ENCODE measurements at places on chromosomes 13 and 19.

DNA sequence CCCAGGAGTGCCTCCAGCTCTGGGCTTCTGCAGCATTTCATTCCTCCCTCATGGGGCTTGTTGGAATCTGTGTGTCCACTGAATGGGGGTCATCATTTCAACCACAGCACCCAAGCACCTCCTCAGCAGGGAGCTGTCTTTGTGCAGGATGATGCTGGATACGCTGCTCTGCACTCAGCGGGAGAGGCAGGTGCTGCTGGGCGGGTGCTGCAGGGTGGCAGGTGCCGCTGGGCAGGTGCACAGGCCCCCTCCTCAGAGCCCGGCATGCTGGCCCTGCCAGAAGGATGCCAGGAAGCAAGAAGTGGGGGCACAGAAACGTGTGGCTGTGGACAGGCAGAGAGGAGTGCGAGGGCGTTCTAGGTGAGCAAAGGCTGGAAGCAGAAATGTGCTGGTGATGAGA lies 121.8 kb upstream of the VSTM2B start:
- no peak for DNase-seq

DNA sequence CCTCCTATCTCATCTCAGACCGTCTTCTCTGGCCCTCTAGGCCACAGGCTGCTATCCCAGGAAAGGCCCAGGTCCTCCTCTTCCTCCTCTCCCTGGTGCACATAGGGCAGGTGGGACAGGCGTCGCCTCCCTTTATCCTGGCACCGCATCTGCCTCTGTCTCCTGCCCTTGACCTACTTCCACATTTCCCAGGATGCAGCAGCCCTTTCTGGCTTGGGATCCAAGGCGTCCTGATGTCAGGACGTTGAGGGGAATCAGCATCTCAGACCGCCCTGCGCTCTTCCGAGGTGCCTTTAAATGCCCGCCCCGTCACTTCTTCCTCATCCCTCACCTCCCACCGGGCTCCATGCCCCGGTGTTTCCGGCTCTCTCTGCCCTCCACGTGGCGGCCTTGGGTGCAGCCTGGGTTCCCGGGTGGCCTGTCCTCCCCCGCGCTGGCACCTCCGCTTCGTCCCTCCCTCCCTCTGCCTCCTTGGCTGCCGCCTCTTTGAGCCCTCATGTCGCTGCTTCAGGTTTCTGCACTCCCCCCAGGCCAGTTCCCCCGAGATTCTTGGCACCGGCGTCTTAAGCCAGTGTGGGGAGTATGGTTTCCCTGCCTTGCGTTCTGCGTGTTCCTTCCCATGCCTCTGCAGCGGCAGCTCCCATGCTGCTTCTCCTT lies 66.3 kb downstream of the KDM4B start:
- no peak for DNase-seq

- no peak for DNase-seq
Measured at GRCh38 chr19:16394681-16395375, 70.2 kb downstream of the KLF2 start.

- no peak for DNase-seq
Measured at GRCh38 chr13:74444161-74444571, 310.0 kb upstream of the KLF12 start.

GRCh38 chr19:5141129-5141849 lies 172.4 kb downstream of the KDM4B start:
- no peak for DNase-seq

GRCh38 chr19:50158577-50158976 lies 4.5 kb downstream of the IZUMO2 start:
- DNase-seq, result no peak

- DNase-seq, result no peak
Measured at GRCh38 chr19:15991602-15992001, 42.8 kb downstream of the OR10H4 start.

DNA sequence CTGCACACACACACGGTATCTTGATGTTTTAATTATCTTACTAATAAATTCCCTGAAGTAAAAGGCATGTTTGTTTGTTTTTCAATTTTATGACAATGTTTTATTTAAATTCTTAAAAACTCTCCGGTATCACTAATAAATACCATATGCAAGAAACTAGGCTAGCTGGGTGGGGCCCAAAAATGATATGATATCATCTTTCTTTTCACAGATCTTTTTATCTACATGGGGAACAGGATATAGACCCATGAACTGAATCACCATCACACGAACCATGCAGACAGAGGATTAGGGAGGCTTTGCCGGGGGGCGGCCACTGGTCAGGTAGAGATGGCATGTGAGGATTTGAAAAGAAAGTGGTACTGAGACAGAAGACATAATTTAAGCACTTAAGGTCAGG lies 266.4 kb downstream of the ENOX1 start:
- DNase-seq, result no peak

DNA sequence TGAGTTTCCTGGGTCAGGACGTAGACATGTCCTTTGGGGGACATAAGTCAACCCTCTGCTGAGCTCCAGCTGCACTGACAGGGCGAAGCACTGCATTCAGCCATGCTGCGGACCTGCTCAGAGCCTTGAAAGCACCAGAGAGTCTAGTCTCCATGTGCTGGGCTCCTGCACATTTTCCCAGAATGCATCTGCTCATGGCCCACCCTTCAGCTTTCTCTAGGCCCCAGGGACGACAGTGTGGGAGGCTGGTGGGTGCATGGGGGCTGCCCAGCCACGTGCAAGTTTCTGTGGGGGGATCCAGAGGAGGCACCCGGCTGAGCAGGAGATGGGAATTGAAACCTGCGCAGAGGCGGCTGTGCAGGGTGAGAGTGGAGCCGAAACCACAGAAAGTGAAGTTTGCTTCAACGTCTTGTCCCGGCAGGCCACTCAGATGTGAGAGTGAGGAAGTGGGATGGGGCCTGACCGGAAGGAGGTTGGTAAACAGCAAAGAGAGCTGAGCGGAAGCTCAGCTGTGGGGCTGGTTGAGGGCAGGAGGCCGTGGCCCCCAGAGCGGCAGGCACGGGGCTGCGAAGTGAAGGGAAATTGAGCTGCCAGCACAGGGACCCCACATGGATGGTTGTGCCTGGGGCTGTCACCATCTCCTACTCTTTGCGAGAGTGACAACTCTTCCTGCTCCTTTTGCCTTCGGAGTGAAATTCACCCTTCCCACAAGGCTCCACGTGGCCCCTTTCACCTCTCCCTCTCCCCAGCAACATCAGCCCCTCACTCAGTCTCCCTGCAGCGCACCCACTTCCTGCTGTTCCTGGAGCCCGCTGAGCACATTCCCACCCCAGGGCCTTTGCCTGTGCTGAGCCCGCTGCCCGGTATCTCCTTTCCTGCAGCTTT lies 11.8 kb downstream of the PGLS start:
- DNase-seq, result peak; percentile 15

DNA sequence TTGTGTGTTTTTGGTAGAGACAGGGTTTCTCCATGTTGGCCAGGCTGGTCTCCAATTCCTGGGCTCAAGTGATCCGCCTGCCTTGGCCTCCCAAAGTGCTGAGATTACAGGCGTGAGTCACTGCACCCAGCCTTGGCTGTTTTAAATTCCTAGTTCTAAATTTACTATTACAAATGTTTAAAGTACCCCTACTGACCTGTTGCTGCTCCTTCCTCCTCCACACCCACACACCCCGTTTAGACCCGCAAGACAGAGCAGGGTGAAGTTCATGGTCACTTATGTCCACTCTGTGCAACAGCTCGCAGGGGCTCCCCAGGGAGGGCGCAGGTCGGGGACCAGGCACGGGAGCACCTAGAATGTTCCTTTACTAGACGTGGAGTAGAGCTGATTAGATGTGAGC lies 28.7 kb downstream of the TMEM161A start:
- no peak for DNase-seq

DNA sequence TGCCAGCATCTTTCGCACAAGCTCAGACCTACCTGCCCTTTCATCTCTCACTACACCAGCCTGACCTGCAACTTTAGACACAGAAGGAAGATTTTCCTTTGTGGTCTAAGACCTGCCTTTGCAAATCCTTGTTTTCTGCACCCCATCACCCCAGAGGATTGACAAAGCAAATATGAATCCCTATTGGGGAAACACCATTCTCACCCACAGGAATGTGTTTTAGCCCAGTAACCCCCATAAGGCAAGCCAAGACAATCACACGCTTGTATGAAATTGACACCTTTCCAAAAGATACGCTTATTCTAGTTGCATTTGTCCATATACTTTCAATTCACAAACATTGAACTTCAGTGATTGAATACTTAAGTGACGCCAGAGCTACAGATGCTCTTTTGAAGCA lies 55.7 kb downstream of the SPATA13 start:
- DNase-seq, result no peak

DNA sequence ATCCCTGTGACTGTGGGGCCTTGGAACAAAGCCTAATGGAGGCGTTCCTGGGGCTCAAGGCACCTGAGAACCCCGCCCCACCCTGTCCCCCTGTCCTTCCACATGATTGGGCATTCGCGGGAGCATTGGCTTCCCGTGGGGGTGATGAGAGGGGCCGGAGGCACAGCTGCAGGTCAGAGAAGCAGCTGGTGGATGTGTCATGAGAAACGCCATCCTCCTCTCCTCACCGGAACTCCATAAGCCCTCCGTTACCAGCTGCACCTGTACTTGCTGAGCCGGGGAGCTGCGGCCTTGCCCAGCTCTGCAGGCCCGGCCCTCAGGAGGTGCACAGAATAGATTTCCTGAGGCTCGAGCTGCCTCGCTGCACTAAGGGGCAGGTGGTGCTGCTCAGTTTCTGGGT lies 42.0 kb downstream of the CAPN12 start:
- DNase-seq, result no peak

- DNase-seq, result no peak
Measured at GRCh38 chr13:37701306-37701705, 102.7 kb upstream of the POSTN start.

DNA sequence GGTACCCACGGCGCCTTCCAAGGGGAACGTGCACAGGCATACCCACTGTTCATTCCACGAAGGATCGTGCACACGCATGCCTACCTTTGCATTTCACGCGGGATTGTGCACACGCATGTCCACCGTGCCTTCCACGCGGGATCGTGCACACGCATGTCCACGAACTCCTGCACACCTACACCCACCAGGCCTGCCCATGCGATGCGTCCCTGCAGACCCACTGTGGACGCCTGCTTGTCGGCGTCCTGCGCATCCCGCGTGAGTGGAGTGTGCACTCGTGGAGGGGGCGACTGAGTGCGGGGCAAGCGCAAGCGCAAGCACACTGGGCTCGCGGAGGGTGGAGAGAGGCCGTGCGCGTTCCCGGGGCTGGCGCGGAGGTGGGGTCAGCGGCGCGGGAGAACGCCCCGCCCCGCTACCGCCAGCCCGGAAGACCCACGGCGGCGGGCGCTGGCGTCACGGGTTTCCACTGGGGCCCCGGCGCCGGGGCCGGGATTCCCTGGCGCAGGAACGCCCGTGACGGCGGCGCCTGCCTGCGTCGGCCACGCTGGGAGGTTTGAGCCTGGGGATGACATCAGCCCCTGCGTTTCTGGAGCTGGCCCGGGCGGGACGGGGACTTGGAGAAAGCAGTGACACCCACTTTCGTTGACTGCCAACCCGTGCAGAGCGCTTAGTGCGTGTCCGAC lies 18.7 kb downstream of the GADD45B start:
- DNase-seq, result peak; percentile 60

DNA sequence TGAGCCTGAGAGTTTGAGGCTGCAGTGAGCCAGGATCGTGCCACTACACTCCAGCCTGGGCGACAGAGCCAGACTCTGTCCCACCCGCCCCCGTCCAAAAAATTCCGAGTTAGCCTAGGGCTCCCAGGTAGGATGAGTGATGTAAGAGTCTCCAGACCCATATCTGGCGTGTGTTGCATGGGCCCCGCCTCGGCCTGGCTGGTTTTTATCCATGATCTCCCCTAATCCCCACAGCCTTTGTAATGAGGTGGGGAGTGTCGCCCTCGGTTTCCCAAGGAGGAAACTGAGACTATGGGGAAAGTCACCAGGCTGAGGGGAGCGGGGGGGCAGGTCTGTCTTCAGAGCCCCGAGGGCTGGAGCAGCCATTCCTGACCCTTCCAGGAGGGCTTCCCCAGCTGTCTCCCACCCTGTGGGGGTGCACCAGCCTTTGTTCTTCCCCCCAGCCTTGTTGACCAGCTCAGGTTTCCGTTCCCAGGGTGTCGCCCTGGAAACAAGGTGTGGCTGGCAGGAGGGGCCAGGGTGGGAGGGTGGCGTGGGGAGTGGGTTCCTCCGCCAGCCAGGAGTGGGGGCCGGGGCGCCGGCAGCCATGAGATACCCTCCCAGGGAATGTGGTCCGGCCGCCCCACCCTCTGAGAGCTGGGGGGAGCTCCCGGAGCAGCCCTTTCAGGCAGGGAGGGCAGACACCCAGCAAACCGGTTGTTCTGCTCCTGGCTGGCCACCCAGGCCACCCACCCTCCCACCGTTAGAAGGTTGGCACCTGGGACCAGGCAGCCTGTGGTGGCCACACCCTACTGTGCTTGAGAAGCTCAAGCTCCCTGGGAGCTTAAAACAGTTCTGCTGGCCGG lies 11.5 kb downstream of the MYH14 start:
- no peak for DNase-seq

DNA sequence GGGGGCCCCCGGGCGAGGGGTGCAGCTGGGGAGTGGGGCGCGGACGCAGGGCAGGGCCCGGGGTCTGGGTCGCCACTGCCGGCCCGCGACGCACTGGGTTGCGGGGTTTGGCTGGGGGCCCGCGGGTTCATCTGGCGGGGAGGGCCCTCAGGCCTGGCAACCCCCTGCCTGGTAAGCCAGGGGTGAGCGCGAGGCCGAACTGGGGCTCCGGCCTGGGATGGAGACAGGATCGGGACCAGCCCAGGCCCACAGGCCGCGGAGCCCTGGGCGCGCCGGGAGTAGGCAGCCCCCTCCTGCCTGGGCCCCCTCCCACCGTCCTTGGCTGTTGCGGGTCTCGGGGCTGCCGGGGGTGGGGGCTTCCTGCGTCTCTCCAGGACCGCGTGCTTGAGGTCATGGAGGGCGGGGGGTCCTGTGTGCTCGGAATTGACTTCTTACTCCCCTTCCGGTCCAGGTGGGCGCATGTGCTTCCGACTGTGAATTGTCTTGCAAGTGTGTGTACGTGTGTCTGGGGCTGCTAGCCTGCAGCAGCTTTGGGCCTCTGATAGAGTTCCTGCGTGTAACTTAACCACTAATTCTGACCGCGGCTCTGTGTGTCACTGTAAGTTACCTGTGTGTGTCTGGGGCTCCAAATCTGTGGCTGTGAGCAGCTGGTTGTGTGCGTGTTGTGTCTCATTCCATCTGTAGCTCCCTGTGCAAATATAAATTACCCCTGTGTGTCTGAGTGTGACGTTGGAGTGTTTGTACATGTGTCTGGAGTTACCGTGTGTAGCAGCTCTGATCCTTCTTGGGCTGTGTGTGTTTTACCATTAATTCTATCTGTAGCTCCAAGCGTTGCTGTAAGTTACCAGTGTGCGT lies 751 bp downstream of the GRAMD1A start:
- peak; percentile 23 for DNase-seq
